ENCODE measurements at places on chromosomes 2 and 18.

DNA sequence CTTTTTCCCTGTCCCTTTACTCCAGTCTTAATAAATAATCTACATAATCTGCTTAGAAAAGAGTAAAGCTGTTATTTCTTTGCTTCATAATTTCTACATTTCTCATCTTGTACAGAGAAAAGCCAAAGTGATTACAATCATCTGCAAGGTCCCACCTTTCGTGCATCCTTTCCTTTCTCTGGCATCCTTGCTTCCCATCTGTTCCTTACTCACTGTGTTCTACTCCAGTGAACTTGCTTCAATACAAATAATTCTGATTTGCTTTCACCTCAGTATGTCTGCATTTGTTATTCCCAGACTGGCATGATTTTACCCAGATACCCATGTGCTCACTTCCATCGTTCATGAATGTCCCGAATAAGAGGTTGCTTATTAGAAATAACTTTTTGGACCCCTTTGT lies 99.4 kb upstream of the DSEL start:
- no peak for DNase-seq

- no peak for DNase-seq
Observed at GRCh38 chr2:10765914-10766313, 44.5 kb downstream of the ATP6V1C2 start.

DNA sequence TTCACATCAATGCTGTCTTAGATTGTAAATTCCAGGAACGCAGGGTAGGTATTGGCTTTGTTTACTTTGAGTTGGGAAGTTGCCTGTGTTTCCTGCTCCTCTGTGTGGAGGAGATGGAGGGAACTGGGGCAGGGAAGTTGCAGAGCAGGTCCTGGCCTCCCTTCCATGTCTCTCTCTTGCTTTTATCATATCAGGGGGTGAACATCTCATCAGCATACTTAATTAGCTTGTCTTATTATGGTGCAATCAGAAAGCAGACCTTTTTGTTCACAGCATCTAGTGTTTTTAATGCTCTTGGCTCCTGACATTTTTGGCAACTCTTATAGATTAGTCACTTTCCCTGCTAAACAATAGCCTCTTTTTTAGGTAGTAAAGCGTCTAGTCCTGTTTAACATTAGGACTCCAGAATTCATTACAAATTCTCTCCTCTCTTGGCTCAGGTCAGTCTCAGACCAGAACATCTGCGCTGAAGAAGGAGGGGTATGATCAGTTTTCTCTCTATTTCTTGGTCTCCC lies 11.5 kb upstream of the DIPK1C start:
- DNase-seq, result no peak

GRCh38 chr2:119198240-119198840 lies 25.3 kb upstream of the STEAP3 start:
- DNase-seq, result no peak

DNA sequence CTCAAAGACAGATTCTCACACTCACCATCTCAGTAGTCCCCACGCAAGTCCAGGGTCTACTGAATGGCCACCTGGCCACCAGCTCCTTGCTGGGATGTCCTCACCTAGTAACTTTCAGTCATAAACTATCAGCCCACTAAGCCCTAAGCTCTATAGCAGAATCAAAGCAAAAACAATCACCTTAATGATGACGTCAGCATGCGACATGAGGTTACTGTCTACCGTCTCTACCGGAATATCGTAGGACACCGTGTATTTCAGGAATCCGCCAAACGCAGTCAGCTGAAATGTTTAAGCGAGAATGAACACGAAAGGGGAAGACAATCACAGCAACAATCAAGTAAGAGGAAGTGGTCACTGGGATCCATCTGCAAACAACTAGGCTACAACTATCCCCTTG lies 81.8 kb downstream of the LAMA1 start:
- no peak for DNase-seq

- DNase-seq, result peak; percentile 71
Observed at GRCh38 chr2:219402665-219403515, 15.2 kb upstream of the DNPEP start.

DNA sequence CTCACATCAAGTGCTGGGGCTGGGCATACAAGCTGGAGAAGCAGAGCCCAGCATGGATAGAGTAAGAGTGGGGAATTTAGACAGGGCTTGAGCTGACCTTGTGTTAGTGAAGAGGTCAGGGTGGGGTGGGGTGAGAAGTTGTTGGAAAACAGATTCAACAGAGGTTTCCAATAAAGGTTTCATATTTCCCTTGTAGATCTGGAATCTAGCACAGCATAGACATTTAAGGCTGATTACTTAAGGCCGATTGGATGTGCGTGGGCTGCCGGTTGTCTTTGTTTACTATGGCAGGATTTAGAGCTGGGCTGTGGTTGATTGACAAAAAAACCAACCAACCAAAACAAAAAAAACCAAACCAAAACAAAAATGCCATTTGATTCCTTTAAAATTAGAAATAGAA lies 114.9 kb upstream of the SEC11C start:
- DNase-seq, result no peak

DNA sequence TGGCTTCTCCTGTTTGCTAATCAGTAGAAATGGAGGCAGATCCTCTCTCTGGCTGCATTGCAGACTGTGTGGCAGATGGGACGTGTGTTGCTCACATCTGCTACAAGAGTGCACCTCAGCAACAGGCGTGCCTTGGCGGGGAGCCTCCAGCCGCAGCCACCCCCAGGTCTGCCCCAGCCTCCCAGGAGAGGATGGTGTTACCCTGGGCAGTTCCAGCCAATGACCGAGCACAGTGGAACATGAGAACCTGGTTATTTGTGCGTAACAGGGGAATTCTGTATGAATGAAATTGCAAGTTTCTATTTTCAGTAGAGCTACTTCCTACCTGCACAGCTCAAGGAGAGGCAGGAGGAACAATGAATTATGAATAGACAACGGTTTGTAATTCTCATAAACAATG lies 130.6 kb upstream of the CBLN2 start:
- DNase-seq, result no peak

DNA sequence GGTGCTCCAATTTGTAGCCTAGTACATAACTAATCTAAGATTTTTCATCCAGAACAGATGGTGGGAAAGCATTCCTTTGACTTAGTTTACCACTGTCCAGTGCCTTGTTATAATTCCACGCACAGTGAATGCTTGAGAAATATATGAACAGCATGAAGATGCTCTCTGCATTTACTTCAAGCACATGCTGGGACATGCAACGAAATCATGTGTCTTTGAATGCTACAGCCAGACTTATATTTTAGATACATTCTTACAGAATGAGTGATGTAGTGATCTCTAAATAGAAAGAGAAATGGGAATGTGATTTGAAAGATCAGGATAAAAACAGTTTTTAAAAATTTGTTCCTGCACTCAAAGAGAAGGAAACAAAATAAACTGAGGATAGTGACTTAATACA lies 398.3 kb downstream of the FBXO15 start:
- DNase-seq, result no peak

DNA sequence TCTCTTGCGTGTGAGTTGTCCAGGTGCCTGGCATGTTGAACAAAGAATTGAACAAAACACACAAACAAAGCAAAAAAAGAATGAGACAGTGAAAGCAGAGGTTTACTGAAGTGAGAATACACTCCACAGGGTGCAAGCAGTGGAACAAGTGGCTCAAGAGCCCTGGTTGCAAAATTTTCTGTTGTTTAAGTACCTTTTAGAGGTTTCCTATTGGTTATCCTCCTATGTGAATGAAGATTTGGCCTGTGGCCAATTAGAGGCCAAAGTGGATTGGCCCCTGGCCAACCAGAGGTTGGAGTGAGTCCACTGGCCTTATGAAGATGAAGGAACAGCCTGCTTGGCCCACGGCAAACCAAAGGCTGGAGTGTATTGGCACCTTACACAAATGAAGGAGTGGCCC lies 1188.5 kb upstream of the NRXN1 start:
- DNase-seq, result no peak

DNA sequence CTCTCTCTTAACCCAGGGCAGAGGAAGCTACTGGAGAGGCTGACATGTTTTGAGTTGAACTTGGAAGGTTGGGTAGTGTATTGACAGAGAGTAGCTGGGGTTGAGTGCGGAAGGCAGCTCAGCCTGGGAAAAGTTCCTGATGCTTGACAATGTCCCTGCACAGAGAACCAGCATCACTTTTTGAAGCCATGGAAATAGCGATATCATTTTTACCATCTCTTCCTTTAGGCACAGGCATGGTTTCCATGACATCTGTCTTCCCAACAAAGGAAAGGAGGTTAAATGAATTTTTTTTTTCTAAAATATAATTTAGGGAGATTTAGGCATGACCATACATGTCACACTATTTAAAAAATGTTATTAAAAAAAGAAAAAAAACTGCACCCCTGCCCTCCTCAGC lies 78.3 kb upstream of the KCNE4 start:
- DNase-seq, result no peak

GRCh38 chr2:205024822-205025518 lies 479.7 kb downstream of the PARD3B start:
- DNase-seq, result no peak

DNA sequence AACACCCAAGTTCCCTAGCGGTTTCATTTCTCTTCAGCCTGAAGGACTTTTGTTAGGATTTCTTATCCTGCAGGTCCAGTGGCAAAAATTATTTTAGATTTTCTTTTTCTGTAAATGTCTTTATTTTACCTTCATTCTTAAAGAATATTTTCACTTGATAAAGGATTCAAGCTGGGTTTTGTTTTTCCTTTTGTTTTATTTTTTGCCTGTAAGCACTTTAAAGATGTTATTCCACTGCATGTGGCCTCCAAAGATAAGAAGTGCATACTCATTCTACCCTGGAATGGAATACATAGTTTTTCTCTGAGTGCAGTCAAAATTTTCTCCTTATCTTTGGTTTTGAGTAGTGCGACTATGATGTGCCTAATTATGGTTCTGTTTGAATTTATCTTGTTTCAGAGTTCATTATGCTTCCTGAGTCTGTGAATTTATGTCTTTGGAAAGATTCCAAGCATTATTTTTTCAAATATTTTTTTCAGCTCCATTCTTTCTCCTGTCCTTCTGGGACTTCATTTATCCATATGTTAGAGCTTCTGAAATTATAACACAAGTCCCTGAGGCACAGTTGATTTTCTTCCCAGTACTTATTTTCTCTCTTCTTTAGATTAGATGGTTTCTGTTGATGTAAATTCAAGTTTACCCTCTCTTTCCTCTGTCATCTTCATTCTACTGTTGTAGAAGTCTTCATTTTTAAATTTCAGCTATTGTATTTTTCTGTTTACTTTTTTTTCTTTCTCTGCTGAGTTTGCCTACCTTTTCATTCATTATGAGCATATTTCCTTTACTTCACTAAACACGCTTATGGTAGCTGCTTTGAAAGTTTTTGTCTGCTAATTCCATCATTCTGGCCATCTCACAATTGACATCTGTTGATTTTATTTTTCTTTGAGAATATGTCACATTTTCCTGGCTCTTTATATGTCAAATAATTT lies 69.6 kb downstream of the MAPRE2 start:
- DNase-seq, result no peak
